ENCODE measurements at places on chromosomes 1 and 21. TPM values are rescaled to one million over a fixed set of nuclear protein-coding genes. Genes with fewer than 3 reads are reported as not detected.

DNA sequence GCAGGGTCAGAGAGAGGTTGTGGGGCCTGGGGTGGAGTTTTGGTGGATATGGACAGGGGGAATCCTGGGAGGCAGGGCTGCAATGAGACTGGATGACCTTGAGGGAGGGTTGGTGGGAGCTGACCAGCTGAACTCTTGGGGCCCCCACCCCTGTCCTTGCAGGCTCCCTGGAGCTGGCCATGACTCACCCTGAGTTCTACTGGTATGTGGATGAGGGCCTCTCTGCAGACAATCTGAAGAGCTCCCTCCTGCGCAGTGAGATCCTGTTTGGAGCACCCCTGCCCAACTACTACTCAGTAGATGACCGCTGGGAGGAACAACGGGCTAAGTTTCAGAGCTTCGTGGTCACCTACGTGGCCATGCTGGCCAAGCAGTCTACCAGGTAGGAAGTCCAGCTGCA lies 23.6 kb downstream of the DISP3 start:
- peaks cover 9% of the 10 kb centered on the region for H3K36me3 ChIP-seq
- no peaks in the 10 kb centered on the region for H3K4me1 ChIP-seq
- peaks cover 27% of the 10 kb centered on the region for H3K27me3 ChIP-seq
- H3K27ac ChIP-seq, result no peak overlapping the region
- no peak overlapping the region for H3K4me3 ChIP-seq

DNA sequence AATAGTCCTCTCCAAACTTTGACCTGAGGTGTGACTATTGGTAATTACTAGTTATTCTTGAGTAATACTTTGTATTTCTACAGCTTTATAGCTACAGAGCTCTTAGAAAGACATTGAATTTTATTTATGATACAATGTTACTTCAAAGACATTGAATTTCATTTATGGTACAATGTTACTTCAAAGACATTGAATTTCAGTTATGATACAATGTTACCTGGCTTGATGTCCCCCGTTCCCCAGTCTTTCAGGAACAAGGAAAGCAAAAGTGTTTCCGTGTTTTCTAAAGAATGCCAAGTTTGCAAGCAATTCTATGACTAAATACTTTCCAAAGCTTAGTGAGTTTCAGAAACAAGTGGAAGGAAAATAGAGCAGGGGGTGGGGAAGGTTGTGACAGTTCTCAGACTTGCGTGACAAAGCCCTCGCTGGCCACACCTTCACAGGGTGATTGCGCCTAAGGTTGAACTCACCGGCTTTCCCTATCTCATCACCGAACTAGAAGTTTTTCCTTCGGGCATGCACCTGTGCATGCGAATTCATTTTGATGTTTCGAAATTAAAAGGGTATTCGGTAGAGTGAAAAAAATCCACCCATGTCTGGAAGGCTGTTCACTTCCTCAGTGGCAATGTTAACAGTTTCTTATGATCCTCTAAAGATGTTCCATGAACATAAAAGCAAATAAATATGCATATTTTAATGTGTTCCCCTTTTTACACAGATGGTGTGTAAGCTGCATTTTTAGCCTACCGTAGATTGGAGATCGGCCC lies 909 bp upstream of the PAXBP1 start:
- H3K27ac ChIP-seq, result peak overlapping the region; percentile 97
- no peaks in the 10 kb centered on the region for H3K27me3 ChIP-seq
- peaks cover 23% of the 10 kb centered on the region for H3K36me3 ChIP-seq
- H3K4me1 ChIP-seq, result peaks cover 52% of the 10 kb centered on the region
- peak overlapping the region; percentile 99 for H3K4me3 ChIP-seq
- DNase-seq, result peak; percentile 82

GRCh38 chr1:161730050-161730564 lies 8.8 kb downstream of the FCRLB start:
- H3K4me3 ChIP-seq, result peak overlapping the region; percentile 57
- peaks cover 38% of the 10 kb centered on the region for H3K27me3 ChIP-seq
- peak overlapping the region; percentile 53 for H3K27ac ChIP-seq
- peak; percentile 57 for DNase-seq

KRTAP12-2 gene
- not detected for total RNA-seq

DNA sequence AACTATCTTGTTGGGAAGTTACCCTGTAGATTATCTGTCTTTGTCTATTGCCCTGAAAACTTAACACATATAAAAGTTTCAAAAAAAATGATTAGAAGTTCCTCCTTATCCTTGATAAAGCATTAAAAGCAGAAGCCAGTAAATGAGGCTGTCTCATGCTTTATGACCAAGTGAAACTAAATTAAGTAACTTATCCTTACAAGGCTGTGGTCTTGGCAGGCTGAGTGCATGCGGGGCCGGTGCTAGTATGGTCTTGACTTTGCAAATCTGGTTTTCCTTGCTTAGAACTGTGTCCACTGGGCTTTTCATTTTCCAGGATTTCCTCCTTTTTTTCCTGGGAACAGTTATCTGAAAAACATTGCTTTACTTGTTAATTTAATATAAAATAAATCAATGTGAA lies 43.1 kb downstream of the PCNX2 start:
- DNase-seq, result no peak
- no peak overlapping the region for H3K27ac ChIP-seq
- no peaks in the 10 kb centered on the region for H3K36me3 ChIP-seq
- H3K27me3 ChIP-seq, result no peaks in the 10 kb centered on the region

DNA sequence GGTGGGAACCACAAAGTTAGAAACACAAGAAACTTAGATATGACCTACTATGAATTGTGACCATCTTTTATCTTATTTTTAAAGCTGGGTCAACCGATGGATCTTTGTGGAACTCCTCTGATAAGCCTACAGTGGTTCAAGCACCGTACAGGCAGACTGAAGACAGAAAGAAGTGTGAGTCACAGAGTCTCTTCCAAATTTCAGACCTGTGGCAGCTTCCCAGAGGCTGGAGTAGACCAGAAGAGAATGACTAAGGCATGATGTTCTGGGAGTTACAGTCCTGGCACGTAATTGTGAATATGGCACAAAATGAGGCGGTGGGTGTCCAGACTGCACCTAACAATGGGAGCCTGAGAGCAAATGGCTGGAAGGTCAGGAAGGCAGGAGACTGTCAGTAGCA lies 70.0 kb downstream of the LMO4 start:
- peaks cover 18% of the 10 kb centered on the region for H3K27me3 ChIP-seq
- DNase-seq, result no peak
- no peak overlapping the region for H3K4me3 ChIP-seq
- peaks cover 2% of the 10 kb centered on the region for H3K4me1 ChIP-seq
- H3K27ac ChIP-seq, result no peak overlapping the region

ETV3L gene
- total RNA-seq, result not detected

RAD54L gene
- total RNA-seq, result 33.1 TPM

DNA sequence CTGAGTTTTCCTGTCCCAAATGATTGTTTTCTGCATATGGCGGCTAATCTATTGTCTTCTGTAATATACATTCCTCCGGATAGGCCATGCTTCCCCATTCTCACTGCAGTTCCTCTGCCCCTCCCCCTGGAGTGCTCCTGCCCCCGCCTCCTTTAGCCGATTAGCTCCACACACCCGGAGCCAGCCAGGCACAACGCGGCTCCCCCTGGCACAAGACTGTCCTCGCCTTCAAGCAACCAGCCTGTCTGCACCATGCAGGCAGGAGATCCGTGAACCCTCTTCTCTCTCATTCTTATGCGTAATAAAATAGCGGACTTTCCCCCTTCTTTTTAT lies 18.0 kb downstream of the SERTAD4 start:
- peaks cover 28% of the 10 kb centered on the region for H3K4me1 ChIP-seq
- no peak for DNase-seq
- peak overlapping the region; percentile 58 for H3K27ac ChIP-seq
- H3K27me3 ChIP-seq, result peaks cover 74% of the 10 kb centered on the region
- H3K36me3 ChIP-seq, result no peaks in the 10 kb centered on the region

DNA sequence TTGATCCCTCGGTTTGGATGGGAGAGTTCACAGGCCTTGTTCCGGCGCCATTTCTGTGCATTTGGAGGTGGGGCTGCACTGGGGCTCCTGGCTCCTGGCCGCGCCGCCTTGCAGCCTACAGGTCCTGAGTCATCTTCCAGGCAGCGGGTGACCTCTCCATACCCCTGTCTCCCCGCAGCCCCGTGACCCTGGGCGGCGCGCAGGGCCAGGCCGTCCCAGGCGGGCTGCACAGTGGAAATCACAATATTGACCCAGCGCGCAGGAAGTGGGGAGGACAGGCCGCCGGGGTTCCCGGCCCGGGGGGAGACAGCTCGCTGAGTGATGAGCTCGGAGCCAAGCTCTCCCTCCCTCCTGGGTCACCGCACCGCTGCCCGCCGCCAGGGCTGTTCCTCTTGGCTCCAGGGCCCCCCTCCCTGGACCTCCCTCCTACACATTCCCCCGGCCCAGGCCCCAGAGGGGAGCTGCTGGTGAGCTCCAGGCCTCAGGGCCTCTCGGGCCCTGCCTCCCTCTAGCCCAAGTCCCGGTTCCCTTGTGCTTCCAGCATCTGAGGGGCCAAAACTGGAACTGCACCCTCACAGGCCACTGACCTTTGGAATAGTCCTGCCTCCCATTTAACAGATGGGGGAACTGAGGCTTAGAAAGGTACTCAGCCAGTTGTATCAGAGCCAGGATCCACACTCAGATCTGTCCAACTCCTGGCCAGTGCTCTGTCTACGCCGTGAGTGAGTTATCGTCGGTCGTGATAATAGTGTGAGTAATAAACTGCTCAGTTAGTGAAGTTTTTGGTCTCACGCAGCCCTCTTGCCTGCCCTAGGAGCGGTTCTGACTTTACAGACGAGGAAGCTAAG lies 142.9 kb upstream of the WNT4 start:
- H3K27ac ChIP-seq, result no peak overlapping the region
- no peaks in the 10 kb centered on the region for H3K4me1 ChIP-seq
- peaks cover 32% of the 10 kb centered on the region for H3K27me3 ChIP-seq
- no peak for DNase-seq

PTCH2 gene
- total RNA-seq, result 1.8 TPM

DNA sequence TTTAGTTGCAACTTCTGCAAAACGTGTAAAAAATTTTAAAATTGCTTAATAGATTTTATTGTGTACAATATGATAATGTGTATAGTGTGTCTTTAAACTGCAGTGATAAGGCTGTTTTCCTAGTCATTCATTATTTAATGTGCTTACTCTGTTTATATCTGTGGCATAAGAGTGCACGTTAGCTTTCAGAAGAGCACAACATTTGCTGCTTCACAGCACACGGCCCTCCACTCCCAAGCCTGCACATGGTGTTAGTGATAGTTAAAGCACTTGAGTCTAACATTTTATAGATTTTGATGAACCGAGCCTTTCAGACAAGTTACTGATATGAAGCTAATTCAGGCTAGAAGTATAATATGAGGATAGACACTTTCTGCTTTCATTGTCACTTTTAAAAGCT lies 120.6 kb downstream of the ADGRL2 start:
- H3K4me3 ChIP-seq, result no peak overlapping the region
- no peak overlapping the region for H3K27ac ChIP-seq
- no peaks in the 10 kb centered on the region for H3K36me3 ChIP-seq
- H3K27me3 ChIP-seq, result no peaks in the 10 kb centered on the region
- DNase-seq, result no peak

GTF2B gene
- 37.2 TPM for total RNA-seq
